ENCODE measurements at places on chromosomes 6 and 20. TPM values are rescaled to one million over a fixed set of nuclear protein-coding genes. Genes with fewer than 3 reads are reported as not detected.

Gene WFDC12
- not detected for total RNA-seq

GRCh38 chr20:53826597-53827291 lies 233.1 kb upstream of the ZNF217 start:
- DNase-seq: peak; percentile 21
- H3K27me3 ChIP-seq: no peaks in the 10 kb centered on the region
- peak overlapping the region; percentile 50 for H3K4me3 ChIP-seq
- H3K27ac ChIP-seq: peak overlapping the region; percentile 96

GRCh38 chr6:128557081-128557480 lies 36.7 kb upstream of the PTPRK start:
- no peaks in the 10 kb centered on the region for H3K36me3 ChIP-seq
- no peak overlapping the region for H3K4me3 ChIP-seq
- DNase-seq: no peak
- no peak overlapping the region for H3K27ac ChIP-seq
- H3K27me3 ChIP-seq: no peaks in the 10 kb centered on the region
- no peaks in the 10 kb centered on the region for H3K4me1 ChIP-seq

Gene OR2B6
- total RNA-seq: not detected

DNA sequence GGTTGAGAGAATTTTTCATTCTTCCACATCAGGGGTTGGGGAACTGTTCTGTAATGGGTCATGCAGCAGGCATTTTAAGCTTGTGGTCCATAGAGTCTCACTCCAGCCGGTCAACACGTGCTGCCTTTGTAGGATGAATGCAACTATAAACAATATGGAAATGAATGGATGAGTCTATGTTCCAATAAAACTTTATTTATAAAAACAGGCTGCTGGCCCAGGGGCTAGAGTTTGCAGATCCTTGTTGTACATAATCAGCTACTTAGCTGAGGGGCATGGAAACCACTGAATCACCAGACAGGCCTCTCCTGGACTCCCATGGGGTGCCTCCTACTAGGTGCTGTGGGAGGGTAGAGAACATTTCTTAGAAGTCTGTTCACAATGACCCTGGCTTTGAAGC lies 243.4 kb downstream of the BMP7 start:
- H3K4me3 ChIP-seq: no peak overlapping the region
- DNase-seq: no peak
- H3K27ac ChIP-seq: no peak overlapping the region
- H3K4me1 ChIP-seq: no peaks in the 10 kb centered on the region
- peaks cover 23% of the 10 kb centered on the region for H3K27me3 ChIP-seq

Data from activated B cell treated with CpG ODN at 0.5 μM for 24 hours (primary cell).